Stimulated activated CD8-positive, alpha-beta memory T cell treated with anti-CD3 and anti-CD28 coated beads, Interleukin-4, amount 100 ng/mL, for 48 hours (primary cell): ENCODE measurements at places on chromosomes 1 and 21.

DNA sequence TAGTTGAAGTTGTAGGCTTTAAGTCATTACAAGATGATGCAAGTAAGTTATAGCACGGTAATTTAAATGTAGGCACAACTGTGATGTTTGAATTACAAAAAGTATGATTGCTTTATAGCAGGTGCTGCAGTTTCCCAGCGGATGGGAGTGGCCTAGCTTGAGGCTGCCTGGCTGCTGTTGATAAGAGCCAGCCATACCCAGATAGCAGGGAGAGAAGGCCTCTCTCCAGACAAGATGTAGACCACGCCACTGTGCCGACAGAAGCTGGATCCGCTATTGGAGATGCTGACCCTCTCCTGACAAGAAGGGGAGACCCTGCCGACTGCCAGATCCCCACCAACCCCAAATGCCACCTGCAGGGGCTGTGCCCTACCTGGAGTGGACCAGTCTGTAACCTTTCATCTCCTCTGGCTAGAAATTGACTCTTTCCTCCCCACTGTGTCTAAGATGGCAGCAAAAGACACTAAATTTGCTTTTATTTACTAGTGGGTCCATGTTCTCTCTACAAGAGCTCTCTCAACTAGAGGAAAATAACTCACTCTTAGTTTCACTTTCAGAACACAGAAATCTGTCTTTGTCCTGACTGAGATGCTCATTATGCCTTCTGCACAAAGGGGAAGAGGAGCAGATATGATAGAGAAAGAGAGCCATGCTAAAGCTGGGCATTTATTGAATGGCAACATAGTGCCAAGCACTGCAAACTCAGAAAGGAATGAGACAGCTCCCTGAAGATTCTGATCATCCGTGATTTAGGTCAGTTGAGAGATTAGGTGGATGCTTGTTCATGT is 127.9 kb downstream of the URB2 start:
- DNase-seq = no peak

GRCh38 chr1:218479436-218480115 is 134.4 kb downstream of the TGFB2 start:
- DNase-seq = no peak

- DNase-seq = peak; percentile 50
Measured at GRCh38 chr1:54284781-54285529, 85.0 kb downstream of the MRPL37 start.

- no peak for DNase-seq
Measured at GRCh38 chr21:36535618-36536241, 55.8 kb upstream of the CLDN14 start.

GRCh38 chr1:192147696-192148095 is 10.6 kb upstream of the RGS18 start:
- no peak for DNase-seq

- no peak for DNase-seq
Measured at GRCh38 chr1:48873944-48874343, 97.3 kb upstream of the BEND5 start.

DNA sequence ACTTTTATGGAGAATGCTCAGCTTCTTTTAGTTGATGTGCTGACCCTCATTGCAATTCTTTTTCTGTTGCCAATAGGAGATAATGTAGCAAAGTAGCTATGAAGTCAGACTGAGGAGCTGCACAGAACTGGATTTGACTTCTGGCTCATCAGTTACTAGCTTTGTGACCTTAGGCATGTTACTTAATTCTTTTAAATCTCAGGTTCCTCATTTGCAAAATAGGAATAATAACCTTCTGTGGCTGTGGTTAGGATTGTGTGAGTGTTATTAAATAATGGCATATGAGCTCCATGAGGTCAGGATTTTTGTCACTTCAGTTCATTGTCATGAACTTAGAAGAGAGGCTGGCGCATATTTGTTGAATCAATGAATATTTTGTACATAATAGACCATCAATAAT is 237.6 kb upstream of the SGIP1 start:
- DNase-seq = no peak
